Effector CD4-positive, alpha-beta T cell (primary cell): ENCODE measurements at places on chromosomes 3 and 15.
A peak's percentile ranks its signal among the peaks of the same experiment; 100 is the strongest.

GRCh38 chr3:23219117-23219516 lies 16.0 kb downstream of the UBE2E2 start:
- no peak for DNase-seq

DNA sequence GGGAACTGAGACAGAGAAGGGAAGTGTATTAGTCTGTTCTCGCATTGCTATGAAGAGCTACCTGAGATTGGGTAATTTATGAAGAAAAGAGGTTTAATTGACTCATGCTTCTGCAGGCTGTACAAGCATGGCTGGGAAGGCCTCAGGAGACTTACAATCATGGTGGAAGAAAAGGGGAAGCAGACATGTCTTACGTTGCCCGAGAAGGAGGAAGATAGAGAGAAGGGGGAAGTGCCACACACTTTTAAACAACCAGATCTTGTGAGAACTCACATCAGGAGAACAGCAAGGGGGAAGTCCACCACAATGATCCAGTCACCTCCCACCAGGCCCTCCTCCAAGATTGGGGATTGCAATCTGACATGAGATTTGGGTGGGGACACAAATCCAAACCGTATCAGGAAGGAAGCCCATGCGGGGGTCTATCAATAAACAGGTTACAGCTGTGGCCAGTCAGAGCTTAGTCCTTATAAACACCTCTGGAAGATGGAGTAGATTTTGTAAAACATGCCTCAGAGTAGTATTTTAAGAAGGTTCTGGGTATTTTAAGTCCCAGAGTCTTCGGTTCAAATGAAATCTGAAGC lies 153.9 kb downstream of the GHSR start:
- DNase-seq, result no peak

DNA sequence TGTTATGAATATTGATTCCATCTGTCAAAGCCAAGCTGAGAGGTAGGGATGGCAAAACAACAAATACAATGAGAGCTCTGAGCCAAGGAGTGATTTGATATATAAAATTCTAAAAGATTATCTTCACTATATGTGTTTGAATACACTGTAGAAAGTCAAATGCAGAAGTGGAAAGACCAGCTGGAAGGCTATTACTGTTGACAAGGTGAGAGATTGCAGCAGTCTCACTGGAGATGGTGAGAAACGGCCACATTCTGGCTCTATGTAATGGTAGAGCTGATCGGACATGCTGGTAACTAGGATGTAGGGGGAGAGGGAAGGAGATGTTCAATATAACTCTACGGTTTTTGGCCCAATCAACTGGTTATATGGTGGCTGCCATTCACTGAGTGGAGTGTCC lies 434.2 kb upstream of the SUCLG2 start:
- DNase-seq, result no peak

DNA sequence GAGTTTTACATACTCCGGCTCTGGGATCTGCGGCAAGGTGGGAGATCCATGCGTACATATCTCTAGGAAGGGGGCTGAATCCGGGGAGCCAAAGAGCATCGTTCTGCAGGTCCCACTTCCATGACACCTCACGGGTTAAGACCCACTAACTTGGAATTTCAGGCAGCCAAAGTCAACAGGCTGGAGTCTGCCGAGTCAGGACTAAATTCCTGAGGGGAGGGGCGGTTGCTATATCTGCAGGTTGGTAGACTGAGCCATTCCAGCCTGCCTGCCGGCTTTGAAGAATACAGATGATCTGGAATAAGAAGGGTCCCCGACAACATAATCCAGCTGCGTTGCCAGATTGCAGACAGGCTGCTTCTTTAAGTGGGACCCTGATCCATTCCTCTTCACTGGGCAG lies 65.4 kb upstream of the PEX5L start:
- no peak for DNase-seq

- no peak for DNase-seq
These were observed 323.8 kb upstream of the AZI2 start for GRCh38 chr3:28672406-28672805.

GRCh38 chr3:48546203-48546829 lies 10.3 kb downstream of the PFKFB4 start:
- DNase-seq, result no peak

GRCh38 chr15:69983696-69984265 lies 113.9 kb downstream of the TLE3 start:
- no peak for DNase-seq

- DNase-seq, result no peak
These were observed 87.6 kb downstream of the RYK start for GRCh38 chr3:134163096-134163495.

- DNase-seq, result no peak
These were observed 68.1 kb downstream of the TRIM69 start for GRCh38 chr15:44804298-44805046.

GRCh38 chr3:148992027-148992634 lies 791 bp downstream of the GYG1 start:
- DNase-seq, result no peak

- no peak for DNase-seq
These were observed 102.0 kb upstream of the BNIP2 start for GRCh38 chr15:59791079-59791478.

DNA sequence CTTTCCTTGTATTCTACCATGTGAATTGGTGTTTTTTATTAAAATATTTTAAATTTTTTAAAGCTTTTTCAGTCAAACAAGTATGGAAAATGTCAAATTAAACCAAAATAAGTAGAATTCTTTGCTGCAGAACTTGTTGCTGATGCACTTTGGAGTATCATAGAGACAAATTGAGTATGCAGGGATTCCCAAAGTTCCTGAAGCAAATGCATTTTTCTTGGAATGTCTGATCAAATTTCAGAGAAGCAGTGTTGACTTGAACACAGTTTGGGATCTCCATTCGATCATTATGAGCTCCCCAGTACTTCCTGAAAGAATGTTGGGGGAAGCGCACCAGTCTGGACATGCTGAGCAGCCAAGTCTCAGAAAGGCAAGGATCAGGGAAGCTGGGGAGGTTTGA lies 517.8 kb upstream of the CFAP20DC start:
- DNase-seq, result no peak

- DNase-seq, result no peak
These were observed 66.7 kb downstream of the SLC24A1 start for GRCh38 chr15:65688462-65688861.

DNA sequence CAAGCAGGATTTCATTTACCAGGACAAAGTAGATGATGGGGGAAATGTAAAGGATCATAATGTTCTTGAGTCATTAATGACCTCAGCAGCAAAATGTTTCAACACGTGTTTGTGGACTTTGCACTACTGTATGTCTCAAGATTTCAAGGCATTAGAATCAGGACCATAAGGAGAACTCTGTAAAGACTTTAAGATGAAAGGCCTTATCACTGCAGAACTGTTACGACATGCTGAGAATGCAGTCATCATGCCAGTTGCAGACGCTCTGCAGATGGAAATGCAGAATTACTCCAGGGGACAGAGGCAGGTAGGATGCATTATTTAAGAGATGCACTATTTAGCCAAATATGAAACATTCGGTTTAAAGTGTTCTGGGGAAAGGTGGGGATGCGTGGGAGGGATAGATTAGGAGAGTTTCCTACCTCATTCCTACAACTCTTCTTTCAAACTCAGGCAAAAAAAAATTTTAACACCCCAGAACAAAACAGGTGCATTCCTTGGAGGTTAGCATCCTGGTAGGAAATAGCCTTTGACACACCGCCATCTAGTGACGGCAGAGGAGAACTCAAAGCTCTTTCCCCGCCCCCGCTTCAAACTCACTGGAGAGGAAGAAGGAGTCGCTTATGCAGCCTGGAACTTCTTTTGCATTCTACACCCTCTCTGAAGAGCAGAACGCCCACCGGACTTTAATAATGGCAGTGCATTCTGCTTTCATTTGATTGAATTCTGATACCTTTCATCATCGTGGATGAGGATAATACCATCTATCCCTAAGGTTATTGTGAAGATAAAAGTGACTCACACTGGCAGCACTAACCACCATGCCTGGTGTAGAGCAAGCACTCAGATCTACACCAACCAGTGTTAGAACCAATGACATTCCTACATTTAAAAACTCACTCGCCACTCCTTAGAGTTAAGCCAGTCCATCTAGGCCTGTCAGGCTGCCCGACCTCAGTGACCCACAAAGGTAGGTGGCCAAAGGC lies 43.1 kb upstream of the TOPAZ1 start:
- DNase-seq, result peak; percentile 54

GRCh38 chr3:66253790-66254620 lies 33.2 kb downstream of the SLC25A26 start:
- DNase-seq, result no peak

- no peak for DNase-seq
These were observed 213.7 kb downstream of the PDCD6IP start for GRCh38 chr3:34012102-34012461.

DNA sequence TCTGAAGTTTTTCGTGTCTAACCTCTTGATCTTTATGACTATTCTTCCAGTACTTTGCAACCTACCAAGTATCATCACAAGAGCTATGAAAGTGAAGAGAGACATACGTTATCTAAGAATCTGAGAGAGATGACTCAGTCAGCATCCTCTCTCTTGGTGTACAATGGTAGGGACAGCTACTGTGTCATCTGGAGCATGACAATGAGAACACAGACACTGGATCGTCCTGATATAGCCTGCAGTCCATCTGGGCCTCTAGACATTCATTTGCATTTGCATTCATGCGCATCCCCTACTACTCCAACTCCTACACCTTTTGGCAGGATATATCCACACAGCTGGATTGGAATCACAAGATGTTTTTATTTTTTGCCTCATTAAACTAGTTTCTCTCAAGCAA lies 115.2 kb downstream of the PEX5L start:
- no peak for DNase-seq

GRCh38 chr3:30496066-30496966 lies 110.1 kb upstream of the TGFBR2 start:
- DNase-seq, result no peak

DNA sequence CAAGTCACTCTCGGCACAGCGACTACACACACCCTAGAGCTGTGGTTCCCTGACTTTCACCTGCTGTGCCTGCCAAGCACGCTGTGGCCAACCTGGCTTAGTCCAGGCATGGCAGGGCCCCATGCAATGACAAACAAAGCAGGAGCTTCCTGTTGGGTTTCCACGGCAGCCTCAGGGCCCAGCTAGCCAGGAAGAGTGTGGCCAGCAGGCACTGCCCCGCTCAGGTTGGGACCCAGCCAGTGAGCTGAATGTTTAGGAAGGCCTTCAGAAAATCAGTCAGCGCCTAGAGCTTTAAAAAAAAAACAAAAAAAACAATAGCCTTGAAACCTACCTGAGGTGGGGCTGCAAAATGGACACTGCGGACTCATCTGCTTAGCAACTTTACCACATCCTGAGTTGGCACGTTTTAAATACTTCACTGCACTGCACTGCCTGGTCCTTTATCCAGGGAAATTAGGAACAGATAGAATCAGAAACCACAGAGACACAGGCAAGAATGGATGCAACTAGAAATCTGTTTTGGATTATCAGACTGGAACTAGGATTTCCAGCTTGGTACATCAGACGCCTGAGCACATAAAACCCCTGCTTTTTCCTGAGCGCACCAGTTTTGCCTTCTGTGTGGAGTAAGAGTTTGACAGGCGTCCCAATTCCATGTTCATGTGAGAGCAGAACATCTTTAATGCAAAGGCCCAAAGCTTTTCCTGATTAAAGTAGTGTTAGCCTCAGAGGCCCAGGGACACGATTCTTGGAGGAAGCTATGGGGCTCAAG lies 36.2 kb upstream of the LDHAL6B start:
- no peak for DNase-seq

- no peak for DNase-seq
These were observed 170.6 kb upstream of the TSC22D2 start for GRCh38 chr3:150237490-150237889.

GRCh38 chr3:128081226-128081625 lies 29.0 kb downstream of the SEC61A1 start:
- no peak for DNase-seq

DNA sequence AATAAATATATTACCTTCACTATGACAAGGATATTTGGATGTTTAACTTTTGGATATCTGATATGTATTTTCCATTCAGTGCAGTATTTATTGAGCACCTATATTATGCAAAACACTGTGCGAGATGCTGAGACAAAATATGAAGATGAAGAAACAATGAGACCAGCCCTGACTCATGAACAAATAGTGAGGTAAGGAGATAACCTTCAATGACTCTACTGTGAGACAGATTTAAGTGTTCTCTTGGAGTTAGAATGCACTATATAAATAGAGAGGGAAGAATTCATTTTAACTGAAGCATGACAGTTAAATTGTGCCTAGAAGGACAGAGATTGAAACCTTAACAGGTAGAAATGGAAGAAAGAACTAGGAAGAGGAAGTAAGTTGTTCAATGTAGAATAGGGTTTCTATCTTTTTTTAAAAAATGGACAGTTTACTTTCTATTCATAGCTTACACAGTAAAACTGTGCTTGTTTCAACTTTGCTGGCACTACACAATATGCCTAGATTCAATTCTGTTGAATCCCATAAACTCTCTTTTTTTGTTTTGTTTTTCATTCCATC lies 124.2 kb downstream of the ZBTB20 start:
- no peak for DNase-seq

GRCh38 chr15:58988006-58988785 lies 733 bp downstream of the RNF111 start:
- peak; percentile 47 for DNase-seq

- DNase-seq, result no peak
These were observed 5.1 kb upstream of the VHL start for GRCh38 chr3:10136426-10137005.

DNA sequence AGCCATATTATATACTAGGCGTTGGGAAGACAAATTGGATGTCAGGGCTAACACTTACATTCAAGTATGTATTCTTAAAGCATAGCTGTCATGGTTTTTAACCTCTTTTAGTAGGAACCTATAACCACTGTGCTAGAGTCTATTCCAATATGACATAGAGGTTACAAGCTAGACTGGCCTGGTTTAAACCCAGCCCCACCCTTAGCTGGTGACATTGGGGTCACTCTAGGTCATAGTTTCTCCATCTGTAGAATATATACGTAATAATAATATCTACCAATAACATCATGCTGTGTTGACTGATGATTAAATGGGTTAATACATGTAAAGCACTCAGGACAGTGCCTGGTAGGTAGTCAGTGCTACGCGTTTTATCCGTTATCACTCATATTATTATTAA lies 16.7 kb downstream of the NRROS start:
- no peak for DNase-seq

DNA sequence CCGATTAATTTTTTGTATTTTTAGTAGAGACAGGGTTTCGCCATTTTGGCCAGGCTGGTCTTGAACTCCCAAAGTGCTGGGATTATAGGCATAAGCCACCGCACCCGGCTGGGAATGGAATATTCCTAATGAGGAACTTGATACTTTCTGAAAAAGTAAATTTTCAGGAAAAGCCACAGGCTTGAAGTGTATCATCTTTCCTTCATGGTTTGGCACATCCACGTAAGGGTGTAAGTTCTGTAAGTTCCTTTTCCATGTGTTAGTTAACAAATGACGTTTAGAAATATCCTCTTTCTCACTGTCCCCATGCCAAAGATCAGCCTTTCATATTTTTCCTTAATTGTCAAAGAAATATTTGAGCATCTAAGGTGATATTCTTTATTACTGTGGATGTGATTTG lies 24.9 kb downstream of the TMEM45A start:
- DNase-seq, result no peak

- DNase-seq, result no peak
These were observed 62.3 kb upstream of the GATA2 start for GRCh38 chr3:128555098-128555825.
